Parietal lobe (tissue), 2 donors: ENCODE measurements at places on chromosomes 3 and 15. TPM values are rescaled to one million over a fixed set of nuclear protein-coding genes. Genes with fewer than 3 reads are reported as not detected.

Gene MUC20
- total RNA-seq: 10.0 TPM

Gene ZIC1
- total RNA-seq: 5.9 TPM

Gene NAALADL2
- total RNA-seq: 15.7 TPM

Gene TOPAZ1
- not detected for total RNA-seq

Gene IL5RA
- 1.3 TPM for total RNA-seq

Gene IMPDH2
- 133 TPM for total RNA-seq

Gene NR1I2
- total RNA-seq: 0.63 TPM
